ENCODE measurements at places on chromosomes 1 and 21.

- DNase-seq, result no peak
These were observed 126.1 kb downstream of the PSMG1 start for GRCh38 chr21:39057121-39057520.

GRCh38 chr1:2202843-2203601 is 8.4 kb upstream of the FAAP20 start:
- DNase-seq, result no peak

GRCh38 chr1:238789916-238790667 is 596.3 kb upstream of the CHRM3 start:
- DNase-seq, result no peak

- no peak for DNase-seq
These were observed 376.5 kb downstream of the LRRIQ3 start for GRCh38 chr1:73821520-73821919.

GRCh38 chr1:18384471-18384870 is 96.3 kb upstream of the KLHDC7A start:
- no peak for DNase-seq

GRCh38 chr1:38498686-38499085 is 360.9 kb downstream of the RRAGC start:
- no peak for DNase-seq

Measured in stimulated activated CD4-positive, alpha-beta T cell treated with anti-CD3 and anti-CD28 coated beads, Interleukin-1b, Interleukin-23, amount 100 ng/mL, for 4 hours (primary cell).